ENCODE measurements at places on chromosomes 1 and 21.

GRCh38 chr1:85707267-85707989 lies 805 bp downstream of the ZNHIT6 start:
- DNase-seq, result no peak

- no peak for DNase-seq
Observed at GRCh38 chr21:36027347-36027746, 33.0 kb downstream of the SETD4 start.

DNA sequence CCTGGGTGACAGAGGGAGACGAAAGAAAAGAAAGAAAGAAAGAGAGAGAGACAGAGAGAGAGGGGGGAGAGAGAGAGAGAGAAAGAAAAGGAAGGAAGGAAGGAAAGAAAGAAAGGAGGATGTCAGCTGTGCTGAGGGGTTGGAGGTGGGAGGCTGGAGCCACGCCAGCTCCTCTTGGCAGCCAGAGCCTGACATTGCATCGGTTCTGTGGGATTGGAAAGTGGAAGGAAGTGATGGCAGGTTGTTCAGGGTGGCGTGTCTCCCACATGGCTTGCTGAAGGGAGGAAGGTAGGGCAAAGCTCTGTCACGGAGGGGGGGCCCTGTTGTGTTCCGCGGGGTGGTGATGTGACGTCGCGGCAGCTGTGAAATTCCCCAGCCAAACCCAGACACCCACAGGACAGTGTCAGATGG lies 30.7 kb downstream of the EIF2D start:
- no peak for DNase-seq

DNA sequence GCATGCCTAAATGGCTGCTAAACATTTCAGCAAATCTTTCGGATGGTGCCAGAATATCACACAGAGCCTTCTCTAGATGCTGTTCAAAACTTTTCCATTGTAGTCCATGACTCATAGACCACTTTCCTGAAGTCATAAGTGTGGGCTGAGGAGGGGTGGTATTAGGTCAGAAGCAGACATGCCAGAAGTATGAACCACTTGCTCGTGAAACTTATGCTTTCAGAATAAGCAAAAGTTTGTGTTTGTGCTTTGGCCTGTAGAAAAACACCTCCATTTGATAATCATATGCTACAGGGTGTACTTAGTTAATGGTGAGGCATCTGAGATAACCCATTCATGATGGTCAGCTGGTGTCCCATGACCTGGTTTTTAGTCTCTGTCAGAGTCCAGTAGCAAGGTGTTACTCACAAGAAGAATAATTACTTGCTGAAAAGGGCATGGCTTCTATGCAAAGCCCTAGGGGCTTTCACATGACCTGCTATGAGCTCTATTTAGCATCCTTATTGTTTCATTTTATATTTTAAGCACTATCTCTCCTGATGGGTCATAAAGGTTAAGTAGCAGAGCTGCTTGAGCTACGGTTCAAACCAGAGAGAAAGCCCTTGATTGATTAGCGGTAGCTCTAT lies 183.1 kb upstream of the IVNS1ABP start:
- DNase-seq, result no peak

DNA sequence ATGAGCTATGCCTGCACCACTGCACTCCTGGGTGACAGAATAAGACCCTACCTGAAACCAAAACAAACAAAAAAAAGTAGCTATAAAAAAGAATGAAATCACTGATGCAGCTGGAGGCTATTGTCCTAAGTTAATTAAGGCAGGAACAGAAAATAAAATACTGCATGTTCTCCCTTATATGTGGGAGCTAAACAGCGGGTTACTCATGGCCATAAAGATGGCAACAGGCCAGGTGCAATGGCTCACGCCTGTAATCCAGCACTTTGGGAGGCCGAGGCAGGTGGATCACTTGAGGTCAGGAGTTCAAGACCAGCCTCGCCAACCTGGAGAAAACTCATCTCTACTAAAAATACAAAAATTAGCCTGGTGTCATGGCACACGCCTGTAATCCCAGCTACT lies 152.7 kb downstream of the PIK3R3 start:
- DNase-seq, result no peak

- no peak for DNase-seq
Observed at GRCh38 chr1:212727386-212728181, 27.9 kb upstream of the BATF3 start.

GRCh38 chr1:20152599-20152930 lies 13.4 kb downstream of the PLA2G2F start:
- DNase-seq, result no peak
